ENCODE measurements at places on chromosomes 16 and 17.
A peak's percentile ranks its signal among the peaks of the same experiment; 100 is the strongest.

DNA sequence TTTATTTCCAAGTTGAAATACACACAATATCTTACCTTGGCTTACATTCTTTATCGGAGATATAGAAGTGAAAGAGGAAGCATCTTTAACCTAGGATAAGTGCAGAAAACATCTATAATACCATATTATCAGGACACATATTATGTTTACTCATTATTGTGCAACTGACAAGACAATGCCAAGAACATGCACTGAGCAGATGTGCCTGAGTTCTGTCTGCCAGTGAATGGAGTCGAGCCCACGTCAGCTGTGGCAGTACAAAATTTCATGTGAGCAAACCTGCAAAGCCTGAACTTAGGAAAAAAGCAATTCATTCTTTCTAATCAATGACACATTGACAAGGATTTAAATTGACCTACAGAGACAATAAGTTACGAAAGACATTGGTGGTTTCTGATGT, 154.4 kb downstream of the AXIN2 start:
- no peak for DNase-seq

GRCh38 chr16:53081032-53081424, 26.2 kb downstream of the CHD9 start:
- DNase-seq = no peak

DNA sequence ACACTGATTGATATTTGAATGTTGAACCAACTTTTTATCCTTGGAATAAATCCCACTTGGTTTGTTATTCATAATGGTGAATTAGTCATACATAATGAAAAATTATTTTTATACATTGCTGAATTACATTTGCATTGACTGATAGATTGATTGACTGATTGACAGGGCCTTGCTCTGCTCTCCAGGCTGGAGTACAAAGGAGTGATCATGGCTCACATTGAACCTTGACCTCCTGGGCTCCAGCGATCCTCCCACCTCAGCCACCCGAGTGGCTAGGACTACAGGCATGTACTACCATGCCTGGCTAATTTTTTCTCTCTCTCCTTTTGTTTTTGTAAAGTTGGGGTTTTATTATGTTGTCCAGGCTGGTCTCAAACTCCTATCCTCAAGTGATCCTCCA, 97.8 kb downstream of the ARHGAP44 start:
- DNase-seq = no peak

DNA sequence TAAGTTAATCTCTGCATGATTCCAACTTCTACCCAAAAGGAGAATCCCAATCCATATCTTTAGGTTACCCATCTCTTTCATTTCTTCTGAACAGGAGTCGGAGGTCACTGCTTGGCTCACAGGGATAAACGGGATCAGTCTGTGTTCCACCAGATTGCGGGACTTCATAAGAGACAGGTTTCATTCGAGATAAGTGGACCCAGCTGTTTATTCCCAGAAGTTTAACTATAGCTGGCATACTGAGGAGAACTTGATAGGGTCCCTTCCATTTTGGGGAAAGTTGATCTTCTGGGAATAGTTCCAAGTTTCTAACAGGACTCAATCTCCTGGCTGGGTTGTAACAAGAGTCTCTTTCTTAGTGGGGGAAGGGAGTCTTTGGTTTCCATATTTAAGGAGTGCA, 45.4 kb upstream of the ARL4D start:
- DNase-seq = no peak

GRCh38 chr16:84018710-84019109, 23.9 kb downstream of the SLC38A8 start:
- DNase-seq = no peak

- DNase-seq = no peak
These were observed 60.4 kb downstream of the PDPK1 start for GRCh38 chr16:2598133-2598641.

DNA sequence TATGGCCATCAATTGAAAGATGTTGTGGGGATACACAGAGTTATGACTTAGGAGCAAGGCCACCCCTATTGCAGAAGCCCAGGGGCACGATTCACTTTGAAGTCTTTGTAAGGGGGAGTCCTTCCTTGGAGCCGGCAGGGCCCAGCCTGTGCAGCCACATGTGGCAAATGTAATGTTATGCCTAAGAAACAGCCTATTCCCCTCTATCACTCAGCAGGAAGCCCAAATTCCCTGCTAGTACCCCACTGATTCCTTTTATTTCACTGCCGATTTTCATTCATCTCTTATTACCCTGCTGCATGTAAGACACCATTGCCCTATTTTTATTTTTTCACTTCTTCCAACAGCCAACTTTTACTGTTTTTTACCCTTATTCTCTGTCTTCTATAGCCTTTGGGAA, 233.2 kb downstream of the PMP22 start:
- no peak for DNase-seq

DNA sequence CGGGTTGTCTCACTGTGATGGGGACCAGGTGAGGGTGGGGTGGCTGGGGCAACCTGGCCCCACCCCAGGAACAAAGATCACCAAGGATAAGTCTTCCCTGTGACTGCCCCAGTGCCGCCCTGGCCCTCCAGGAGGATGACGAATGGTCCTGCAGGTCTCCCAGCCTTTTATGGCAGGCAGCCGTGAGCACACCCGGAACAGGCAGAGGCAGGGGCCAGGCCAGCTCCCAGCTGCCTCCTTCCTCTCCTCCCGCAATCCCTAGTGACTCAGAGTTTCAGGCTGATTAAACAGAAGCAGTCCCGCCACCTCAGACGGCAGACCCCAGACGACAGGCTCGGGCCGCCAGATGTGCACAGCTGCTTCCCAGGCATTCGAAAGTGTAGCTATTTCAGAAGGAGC, 13.3 kb downstream of the JUP start:
- peak; percentile 74 for DNase-seq

- DNase-seq = no peak
These were observed 62.2 kb downstream of the UTP18 start for GRCh38 chr17:51322390-51323029.

DNA sequence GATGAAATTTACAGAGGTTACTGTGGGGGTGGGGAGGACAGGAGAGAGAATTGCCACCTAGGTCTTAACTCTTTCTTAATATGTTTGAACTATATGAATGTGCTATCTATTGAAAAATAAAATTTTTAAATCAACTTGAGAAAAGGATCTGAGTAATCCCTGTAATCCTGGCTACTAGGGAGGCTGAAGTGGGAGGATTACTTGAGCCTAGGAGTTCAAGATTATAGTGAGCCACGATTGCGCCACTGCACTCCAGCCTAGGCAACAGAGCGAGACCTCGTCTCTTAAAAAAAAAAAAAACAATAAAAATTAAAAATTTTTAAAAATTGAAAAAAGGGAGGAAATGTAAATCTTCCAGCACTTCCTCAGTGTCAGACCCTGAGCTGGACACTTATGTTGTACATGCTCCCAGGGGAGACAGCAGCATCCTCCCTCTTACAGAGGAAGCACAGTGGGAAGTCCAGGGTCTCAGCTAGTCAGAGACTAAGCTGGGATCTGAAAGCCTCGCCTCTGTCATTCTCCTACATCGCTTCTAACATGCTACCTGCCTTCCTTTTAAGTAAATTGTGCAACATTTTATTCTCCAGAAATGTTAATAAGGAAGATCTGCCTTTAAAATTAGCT, 21.9 kb downstream of the PMM2 start:
- DNase-seq = no peak

DNA sequence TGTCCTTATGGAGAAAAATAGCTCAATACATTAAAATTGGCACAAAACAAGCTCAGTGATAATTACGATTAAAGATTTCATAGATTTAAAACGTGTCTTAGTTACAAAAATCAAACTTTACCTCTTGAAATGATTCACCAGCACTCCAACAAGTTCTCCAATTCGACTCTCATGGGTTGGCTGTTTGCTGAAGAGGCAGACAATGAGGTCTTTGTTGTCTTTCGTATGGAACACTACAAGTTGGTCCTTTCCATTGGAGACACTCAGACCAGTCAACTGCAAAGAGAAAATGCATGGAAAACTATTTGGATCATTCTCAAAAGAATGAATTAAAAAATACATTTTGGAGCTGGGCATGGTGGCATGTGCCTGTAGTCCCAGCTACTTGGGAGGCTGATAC, 118.2 kb downstream of the CDK5R1 start:
- DNase-seq = no peak

DNA sequence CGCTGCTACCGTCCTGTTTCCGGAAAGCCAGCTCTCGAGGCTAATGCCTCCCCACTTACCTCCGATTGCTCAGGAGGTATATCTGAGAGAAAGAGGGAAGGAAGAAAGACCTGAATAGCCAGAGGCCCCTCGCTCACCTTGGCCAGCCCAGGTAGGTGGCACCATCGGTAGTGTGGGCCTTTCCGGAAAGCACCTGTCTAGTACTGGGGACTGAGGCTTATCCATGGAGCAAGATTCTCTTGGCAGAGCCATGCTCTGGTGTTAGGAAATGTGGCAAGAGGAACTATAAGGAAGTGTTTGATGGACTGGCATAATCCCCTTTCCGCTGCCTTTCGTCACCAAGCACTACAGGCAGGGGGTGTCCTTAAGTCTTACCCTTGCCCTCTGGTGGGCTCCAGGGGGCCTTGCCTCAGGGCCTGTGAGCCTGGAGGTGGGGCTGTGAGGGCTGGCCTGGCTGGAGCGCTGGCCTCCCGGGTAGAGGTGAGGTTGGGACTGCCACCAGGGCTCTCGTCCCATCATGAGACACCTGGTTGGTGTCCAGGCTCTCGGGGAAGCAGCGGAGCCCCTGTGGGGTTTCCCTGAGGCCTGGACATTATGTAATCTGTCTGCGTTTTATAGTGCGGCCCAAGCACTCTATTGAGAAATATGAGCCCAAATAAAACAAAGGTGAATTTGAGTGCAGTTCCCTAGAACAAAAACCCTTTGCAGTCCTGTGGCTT, 2.9 kb downstream of the CMIP start:
- no peak for DNase-seq

DNA sequence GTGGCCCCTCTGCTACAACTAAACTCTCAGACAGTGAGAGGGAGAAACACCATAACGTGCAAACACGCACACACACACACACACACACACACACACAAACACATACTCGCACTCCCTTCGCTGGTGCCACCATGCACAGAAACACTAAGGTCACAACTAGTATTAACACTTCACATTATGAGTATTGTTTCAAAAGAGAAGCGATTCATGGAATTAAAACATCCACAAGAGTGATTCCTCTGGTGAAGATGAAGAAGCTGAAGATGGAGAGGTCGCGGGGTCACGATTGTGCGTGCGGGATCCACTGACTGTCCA, 7.1 kb upstream of the GHDC start:
- no peak for DNase-seq

DNA sequence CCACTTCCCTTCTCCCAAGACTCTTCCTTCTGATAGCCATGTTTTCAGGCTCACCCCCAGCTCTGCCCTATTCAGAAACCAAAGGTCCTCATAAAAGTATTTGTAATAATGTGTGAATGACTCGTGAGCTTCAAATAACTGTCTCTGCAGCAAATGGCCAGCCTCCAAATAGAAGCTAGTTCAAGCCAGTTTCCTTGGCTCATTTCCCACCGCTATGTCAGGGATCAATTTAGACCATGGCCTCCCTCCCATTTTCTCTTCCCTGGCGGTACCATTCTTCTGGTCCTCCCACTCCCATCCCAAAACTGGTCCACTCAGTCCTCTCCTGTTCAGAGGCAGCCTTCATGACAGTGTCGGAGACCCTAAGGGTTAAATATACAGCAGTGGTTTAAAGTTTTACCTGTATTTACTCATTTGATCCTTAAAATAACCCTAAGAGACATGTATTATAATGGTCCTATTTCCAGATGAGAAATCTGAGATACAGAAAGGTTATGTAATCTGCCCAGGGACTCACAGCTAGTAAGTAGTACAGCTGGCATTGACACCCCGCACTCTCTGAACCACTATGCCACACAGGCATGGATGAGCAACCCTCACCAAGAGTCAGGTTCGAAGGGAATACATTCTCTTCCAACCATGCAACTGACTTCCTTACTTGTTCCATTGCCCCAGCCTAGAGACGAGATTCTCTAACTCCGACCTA, 42.9 kb downstream of the GAS7 start:
- no peak for DNase-seq

- peak; percentile 34 for DNase-seq
These were observed 138.7 kb upstream of the RPH3AL start for GRCh38 chr17:491086-492021.

- no peak for DNase-seq
These were observed 188.8 kb upstream of the FOXF1 start for GRCh38 chr16:86321491-86321890.

DNA sequence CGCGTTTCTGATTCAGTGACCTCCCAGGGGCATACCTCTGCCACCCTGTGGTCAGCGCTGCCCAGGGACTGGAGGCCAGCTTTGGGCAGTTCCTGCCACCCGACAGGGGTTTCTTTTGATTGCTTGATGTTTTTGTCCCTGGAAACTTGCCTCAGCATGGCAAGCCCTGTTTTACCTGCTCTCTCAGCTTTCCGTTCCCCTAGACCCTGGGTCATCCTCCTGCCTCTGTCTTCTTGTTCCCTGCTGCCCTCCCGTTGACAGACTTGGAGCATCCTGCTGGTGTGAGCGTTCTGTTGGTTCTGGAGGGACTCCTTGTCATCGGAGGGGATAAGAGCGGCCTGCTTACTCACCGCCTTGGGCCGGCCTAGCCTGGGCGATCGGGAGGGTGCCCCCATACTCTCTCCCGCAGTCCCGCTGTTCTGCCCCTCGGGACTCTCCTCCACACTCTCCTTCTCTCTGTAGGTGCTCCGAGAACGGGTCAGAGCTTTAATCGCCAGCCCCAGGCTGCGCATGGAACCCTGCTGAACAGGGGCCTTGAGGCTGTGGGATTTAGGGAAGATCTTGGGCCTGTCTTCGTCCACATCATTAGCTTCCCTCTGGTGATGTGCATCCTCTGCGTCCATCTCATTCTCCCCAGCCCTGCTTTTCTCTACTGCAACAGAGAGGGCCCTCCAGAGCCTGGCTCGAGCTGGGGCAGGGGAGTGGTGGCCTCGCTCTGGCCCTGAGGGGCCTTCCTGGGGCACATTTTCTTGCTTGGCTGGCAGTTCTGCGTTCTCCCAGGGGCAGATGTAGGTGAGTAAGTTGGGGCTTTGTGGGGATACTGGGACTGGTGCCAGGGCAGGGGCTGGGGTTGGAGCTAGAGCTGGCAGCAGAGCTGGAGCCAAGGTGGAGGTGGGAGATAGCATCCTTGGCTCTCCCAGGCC, 13.7 kb downstream of the GPR179 start:
- DNase-seq = no peak

GRCh38 chr16:30948667-30949649, at the start of gene ORAI3:
TSS of gene ORAI3 (plus strand) at chr16:30949068. CDS start at chr16:30949290, 222 bp downstream.
- no peak for DNase-seq

DNA sequence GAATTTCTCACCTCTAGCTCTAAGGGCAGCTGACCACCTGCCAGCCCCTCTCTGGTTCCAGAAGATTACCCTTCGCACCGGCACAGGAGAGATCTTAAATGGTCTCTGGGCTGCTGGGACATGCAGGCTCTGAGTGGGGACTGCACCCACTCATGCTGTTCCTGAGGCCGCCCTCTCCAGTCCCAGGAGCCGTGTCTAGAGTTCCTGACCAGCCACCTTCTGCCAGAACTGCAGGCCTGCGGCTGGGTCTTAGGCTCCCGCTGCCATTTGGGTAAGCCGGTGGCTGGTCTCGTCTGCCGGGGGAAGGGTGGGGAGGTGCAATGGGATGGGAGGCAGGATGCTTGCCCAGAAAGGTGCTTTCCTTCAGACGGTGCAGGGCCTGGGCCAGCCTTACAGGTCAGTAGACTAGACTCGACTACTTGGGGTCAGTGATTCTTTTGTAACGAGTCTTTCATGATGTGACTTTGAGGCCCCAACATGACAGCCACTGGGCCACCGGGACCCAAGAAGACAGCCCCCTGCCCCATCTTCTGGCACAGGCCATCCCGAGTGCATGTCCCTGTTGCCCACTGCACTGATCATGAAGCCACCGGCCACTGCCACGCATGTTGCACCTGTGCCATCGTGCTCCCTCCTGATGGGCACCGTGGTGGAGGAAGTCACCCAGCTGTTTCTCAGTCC, 26.4 kb downstream of the B9D1 start:
- no peak for DNase-seq

Data from AG04450 (cell line).